ENCODE measurements at places on chromosomes 13 and 19. TPM values are rescaled to one million over a fixed set of nuclear protein-coding genes. Genes with fewer than 3 reads are reported as not detected.
A peak's percentile ranks its signal among the peaks of the same experiment; 100 is the strongest.

The DYRK1B gene
- polyA plus RNA-seq, result 17.2 TPM

The POGLUT2 gene
- polyA plus RNA-seq, result 11.4 TPM

The PGLYRP2 gene
- 0.08 TPM for polyA plus RNA-seq

The GNA15 gene
- polyA plus RNA-seq, result 9.6 TPM

The MBD3L2 gene
- polyA plus RNA-seq, result not detected

The ZNF66 gene
- 1.6 TPM for polyA plus RNA-seq

The RUBCNL gene
- polyA plus RNA-seq, result 0.63 TPM

The DCT gene
- 0.15 TPM for polyA plus RNA-seq

The ZNF880 gene
- 15.3 TPM for polyA plus RNA-seq

The CGB5 gene
- not detected for polyA plus RNA-seq

The CD70 gene
- polyA plus RNA-seq, result not detected

The USHBP1 gene
- 6.6 TPM for polyA plus RNA-seq

GRCh38 chr19:54352546-54352945 lies 12.2 kb downstream of the LAIR1 start:
- DNase-seq, result no peak

- DNase-seq, result no peak
Measured at GRCh38 chr13:22161871-22162270, 491.0 kb downstream of the FGF9 start.

GRCh38 chr13:23740002-23740401 lies 149.2 kb downstream of the MIPEP start:
- no peak for DNase-seq

DNA sequence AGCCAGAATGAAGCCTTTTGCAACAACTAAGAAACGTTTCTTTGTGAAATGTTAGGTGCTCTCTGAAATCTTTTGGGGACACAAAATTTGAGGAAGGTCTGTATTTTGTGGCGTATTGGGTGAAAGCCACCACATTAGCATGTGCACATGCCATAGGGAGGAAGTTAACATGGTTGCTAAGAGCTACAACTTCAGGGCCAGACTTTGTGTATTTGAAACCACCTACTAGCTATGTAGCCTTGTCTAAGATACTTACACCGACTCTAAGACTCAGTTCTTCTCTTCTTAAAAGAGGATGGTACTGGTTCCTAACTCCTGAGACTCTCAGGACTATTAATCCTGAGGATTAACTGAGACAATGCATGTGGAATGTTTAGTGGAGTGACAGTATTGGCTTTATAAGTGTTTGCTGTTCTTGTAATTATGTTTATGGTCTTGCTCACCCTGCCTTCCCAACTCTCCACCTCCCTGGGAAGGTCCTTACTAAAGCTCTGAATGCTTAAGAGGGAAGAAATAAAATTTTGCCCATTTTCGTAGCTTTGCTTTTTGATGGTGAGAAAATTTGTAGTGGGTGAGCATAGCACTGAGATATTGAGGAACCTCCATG lies 15.5 kb downstream of the SERP2 start:
- no peak for DNase-seq

GRCh38 chr13:79405831-79406596 lies at the start of gene RBM26:
Gene RBM26 (minus strand): TSS chr13:79406255. CDS start chr13:79405774, 481 bp downstream.
- peak; percentile 90 for DNase-seq

GRCh38 chr13:107870400-107870799 lies 344.9 kb downstream of the LIG4 start:
- DNase-seq, result no peak

- DNase-seq, result no peak
Measured at GRCh38 chr19:46723471-46723870, 6.6 kb upstream of the PRKD2 start.

GRCh38 chr19:5908773-5909442 lies 4.2 kb downstream of the VMAC start:
- no peak for DNase-seq

DNA sequence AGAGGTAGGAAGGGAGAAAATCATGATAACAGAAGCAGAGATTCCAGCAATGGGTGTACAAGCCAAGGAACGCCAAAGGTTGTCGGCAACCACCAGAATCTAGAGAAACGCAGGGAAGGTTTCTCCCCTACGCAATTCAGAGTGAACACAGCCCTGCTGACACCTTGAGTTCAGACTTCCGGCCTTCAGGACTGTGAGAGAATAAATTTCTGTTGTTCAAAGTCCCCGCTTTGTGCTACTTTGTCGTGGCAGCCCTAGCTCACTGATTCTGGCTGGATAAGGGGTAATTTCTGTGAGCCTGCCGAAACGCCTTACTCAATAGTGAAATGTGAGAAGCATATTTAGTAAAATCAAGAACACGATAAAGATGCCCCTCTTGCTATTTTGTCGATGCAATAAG lies 5.3 kb upstream of the CLEC4G start:
- DNase-seq, result no peak

DNA sequence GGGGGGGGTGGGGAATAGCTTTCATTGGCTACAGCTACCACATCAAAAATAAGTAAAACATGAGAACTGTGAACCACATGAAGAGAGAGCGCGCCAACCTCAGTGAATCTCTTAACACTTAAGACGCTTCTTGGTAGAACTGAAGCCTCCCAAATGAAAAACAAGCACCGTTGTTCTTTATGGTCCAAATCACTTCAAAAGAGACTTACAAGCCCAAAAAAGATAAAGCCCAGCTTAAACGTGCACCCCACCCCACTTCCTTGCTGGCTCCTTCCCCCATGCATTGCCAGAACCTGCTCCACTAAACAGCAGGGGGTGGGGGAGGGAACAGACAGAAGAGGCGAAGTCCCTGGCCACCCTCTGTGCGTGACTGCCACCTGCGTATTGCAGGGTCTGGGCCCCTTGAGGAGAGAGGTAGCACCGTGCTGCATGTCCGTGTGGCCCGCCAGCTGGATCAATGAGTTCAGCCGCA lies 479.1 kb downstream of the FOXO1 start:
- DNase-seq, result no peak

DNA sequence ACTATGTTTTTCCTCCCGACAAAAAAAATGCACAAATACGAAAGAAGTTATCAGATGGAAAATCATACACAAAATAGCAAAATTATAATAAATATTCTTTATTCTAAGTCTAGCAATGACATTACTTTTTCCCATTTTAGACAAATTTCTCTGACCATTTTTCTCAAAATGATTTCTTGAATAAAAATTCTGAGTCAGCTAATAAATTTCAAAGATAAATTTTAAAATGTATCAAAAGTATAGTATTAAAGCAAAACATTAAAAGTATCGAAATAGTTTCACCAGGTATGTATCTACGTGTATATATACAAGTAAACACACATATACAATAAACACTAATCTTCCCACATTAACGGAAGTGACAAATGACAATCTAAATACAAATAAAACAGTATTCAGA lies 8.9 kb downstream of the ZC3H13 start:
- DNase-seq, result no peak

DNA sequence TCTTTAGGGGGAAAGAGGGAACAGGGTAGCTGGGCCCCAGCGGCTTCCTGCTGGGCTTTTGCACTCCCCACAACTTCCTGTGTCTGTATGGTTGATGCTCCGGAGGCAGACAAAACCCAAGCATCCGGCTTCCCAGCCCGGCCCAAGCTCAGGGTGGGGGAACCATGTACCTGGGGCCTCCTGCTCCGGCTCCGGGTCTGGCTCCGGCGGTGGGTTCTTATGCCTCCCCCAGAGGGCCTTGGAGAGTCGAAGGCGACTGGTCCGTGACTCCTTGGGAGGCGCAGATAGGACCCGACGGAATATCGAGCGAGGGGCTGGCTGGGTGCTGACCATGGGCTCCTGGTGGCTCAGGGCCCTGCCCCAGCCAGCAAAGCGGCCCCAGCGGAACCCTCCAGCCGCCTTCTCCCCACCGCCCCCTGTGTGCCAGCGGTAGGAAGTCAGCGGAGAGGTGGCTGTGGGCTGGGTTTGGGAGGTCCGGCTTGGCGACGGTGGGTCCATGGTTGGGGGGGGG lies 428 bp downstream of the RASAL3 start:
- DNase-seq, result no peak

DNA sequence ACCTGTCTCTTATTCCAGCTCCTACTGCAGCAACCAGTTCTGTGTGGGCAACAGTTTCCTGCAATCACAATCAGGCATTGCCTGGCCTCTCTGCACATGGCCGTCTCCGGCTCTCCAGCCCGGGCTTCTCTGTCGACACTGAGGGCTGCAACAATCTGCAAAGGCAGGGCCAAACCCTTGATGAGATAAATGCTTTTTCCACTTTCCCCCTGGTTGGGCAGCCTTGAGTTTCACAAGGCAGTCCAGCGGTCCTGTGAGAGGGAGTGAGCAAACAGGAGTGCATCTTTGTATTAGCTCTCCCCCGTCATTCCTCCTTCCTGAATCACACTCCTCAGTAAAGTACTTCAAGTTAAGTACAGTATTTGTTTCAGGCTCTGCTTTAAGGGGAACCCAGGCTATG lies 40.7 kb upstream of the VWA8 start:
- no peak for DNase-seq

DNA sequence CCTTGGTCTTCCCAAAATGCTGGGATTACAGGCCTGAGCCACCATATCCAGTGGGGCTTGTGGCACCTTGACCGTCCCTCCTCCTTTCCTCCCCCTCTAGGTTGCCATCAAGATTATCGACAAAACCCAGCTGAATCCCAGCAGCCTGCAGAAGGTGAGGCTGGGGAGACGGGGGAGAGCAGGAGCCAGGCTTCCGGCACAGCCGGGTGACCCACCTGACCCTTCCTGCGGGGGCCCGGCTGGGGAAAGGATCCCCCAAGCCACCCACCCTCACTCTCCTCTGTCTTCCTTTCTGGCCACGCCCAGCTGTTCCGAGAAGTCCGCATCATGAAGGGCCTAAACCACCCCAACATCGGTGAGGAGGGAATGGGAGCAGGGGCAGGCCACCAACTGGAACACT lies 11.9 kb downstream of the MARK4 start:
- no peak for DNase-seq

GRCh38 chr19:35363001-35363590 lies 4.8 kb downstream of the FFAR3 start:
- no peak for DNase-seq

- no peak for DNase-seq
Measured at GRCh38 chr19:7307590-7308218, 13.5 kb upstream of the INSR start.

- DNase-seq, result peak; percentile 56
Measured at GRCh38 chr13:44231786-44232516, 141.7 kb upstream of the SERP2 start.

DNA sequence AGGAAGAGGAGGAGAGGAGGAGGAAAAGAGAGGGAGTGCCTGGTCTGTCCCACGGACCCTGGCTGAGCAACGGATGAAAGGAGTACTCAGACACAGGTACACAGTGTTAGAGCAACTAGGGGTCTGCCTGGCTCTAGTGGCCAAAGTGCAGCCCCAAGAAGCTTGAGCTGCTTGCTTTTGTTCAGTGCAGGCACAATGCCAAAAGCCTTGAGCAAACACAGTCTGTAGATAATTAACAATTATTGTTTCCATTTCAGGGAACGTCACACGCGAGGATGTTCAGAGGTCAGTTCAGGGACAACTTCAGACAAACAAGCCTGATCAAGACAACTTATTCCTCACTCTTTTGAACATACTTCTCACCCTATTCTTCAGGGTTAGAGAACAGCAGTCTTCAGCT lies 32.2 kb upstream of the ZNF726 start:
- no peak for DNase-seq

GRCh38 chr13:30051531-30052060 lies 201.2 kb upstream of the UBL3 start:
- no peak for DNase-seq

Measured in urinary bladder (tissue), 4 donors.